ENCODE measurements at places on chromosomes 3 and 15.

- DNase-seq, result no peak
- H3K4me3 ChIP-seq, result no peak overlapping the region
- no peaks in the 10 kb centered on the region for H3K36me3 ChIP-seq
- no peaks in the 10 kb centered on the region for H3K4me1 ChIP-seq
- no peaks in the 10 kb centered on the region for H3K27me3 ChIP-seq
Measured at GRCh38 chr15:93894438-93895036, 336.8 kb upstream of the MCTP2 start.

- no peak overlapping the region for H3K4me3 ChIP-seq
- H3K36me3 ChIP-seq, result peaks cover 6% of the 10 kb centered on the region
- peaks cover 31% of the 10 kb centered on the region for H3K27me3 ChIP-seq
Measured at GRCh38 chr3:53938645-53939044, 47.0 kb upstream of the SELENOK start.

- H3K4me1 ChIP-seq, result no peaks in the 10 kb centered on the region
- H3K4me3 ChIP-seq, result no peak overlapping the region
- H3K27ac ChIP-seq, result no peak overlapping the region
- no peak for DNase-seq
Measured at GRCh38 chr15:58178668-58179067, 40.5 kb downstream of the AQP9 start.

DNA sequence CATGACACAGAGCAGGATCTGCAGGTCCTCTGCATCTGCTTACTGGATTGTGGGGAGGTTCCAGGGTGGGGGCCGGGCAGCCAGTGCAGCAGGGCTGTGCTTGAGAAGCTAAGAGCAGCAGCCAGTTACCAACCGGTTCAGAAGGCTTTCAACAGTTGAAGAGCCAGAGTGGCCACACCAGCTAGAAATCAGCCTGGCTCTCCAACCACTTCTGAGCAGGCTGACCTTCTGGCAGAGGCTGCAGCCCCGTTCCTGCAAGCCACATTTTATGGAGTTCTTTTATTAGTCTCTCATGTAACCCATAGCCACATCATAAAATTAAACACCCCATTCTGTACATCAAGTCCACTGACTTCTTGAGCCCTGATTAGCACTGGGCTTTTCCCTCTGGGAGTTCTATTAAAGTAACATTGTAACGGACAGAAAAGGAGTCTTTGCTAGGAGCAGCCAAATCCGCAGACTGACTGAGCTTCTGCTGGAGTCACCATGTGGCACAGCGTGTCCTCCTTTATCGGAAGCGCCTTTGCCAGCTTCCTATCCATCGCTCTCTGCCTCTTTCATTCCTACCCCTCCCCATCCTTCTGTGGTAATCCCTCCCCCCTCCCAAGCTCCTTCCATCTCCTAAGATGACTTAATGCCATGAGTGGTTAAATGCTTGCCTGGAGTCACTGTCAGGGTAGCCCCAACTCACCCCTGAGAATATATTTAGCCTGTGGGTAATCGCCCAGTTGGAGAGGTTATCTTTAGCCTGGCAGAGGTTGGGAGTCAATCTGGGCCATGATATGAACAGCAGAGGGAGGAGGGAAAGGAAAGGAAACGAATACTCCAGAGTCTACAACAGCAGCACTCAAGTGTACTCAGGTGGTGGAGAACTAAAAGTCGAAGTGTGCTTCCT lies 138.5 kb upstream of the HES1 start:
- no peak overlapping the region for H3K27ac ChIP-seq
- no peaks in the 10 kb centered on the region for H3K36me3 ChIP-seq
- peaks cover 2% of the 10 kb centered on the region for H3K4me1 ChIP-seq
- H3K27me3 ChIP-seq, result peaks cover 12% of the 10 kb centered on the region
- no peak overlapping the region for H3K4me3 ChIP-seq

DNA sequence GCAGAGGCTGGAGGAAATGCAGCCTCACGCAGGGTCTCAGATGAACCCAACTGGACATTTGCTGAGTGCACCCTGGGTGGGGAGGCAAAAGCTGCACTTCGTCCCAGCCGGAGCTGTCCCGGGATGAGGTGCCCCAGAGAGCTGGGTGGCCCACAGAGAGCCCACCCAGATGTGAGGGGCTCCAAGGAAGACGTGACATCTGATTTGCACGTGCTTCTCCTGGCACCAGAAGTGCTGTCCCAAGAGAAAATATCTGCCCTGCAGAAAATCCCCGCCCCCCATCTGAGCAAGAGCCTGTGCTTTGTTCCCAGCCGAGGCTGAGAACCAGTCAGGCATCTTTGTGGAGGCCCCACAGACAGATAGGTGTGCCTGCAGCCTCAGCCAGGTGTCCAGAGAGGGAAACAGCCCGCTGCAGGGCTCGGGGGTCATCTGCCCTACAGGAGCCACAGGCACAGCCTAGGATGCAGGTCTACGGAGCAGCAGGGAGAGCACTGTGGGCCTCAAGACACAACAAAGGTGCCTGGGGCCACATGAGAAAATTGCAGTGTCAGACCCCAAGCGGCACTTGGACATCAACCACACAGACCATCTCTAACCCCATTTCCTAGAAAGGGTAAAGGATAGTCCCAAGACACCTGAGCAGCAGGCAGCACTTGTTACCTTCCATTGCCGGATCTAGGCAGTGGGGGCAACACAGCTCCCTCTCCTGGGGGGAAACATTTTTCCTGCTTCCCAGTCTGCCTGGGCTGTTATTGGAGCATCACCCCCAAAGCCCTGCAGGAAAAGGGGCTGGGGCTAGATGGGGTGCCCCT lies 5.8 kb downstream of the TMIE start:
- H3K36me3 ChIP-seq, result no peaks in the 10 kb centered on the region
- peaks cover 3% of the 10 kb centered on the region for H3K27me3 ChIP-seq
- DNase-seq, result no peak
- H3K4me1 ChIP-seq, result peaks cover 5% of the 10 kb centered on the region

DNA sequence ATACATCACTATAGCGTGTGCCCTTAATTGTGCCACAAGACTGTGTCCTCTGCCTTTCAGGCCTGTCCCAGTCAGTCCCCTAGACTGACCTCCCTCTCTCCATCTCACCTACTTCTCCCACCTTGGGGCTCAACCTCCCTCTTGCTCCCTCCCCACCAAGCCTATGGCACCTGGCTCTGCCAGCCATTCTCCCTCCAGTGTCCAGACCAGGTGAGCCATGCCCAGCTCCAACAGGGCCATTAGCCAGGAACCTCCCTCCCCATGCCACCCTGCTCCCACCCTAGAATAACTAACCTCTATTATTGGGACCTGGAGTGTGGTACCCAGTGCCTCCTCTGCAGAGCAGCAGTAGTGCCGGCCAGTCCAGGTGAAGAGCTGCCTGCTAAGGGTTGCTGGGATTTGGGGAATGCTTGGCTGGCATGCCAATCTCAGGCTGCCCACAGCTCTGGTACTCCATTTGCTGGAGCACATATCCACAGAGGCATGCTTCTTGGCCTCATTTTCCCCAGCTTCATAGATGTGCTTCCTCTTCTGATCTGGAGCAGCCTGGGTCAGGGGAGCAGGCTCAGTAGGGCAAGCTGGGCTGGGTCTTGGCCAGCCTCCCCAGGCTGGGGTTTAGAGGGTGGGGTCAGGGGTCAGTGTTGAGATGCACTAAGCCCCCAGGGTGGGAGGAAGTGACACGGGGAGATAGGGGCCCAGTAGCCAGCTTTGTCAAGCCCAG lies 38.8 kb downstream of the SAXO2 start:
- no peak overlapping the region for H3K4me3 ChIP-seq
- DNase-seq, result no peak
- H3K27me3 ChIP-seq, result no peaks in the 10 kb centered on the region

- H3K27me3 ChIP-seq, result peaks cover 1% of the 10 kb centered on the region
- H3K4me1 ChIP-seq, result no peaks in the 10 kb centered on the region
- no peak overlapping the region for H3K27ac ChIP-seq
- no peak overlapping the region for H3K4me3 ChIP-seq
- no peak for DNase-seq
Measured at GRCh38 chr3:36362973-36363372, 17.3 kb upstream of the STAC start.

- H3K4me1 ChIP-seq, result peaks cover 2% of the 10 kb centered on the region
- no peak overlapping the region for H3K27ac ChIP-seq
- DNase-seq, result no peak
- peaks cover 9% of the 10 kb centered on the region for H3K36me3 ChIP-seq
- H3K27me3 ChIP-seq, result no peaks in the 10 kb centered on the region
Measured at GRCh38 chr3:195071011-195071728, 199.8 kb downstream of the XXYLT1 start.

GRCh38 chr3:184669578-184669977 lies 42.3 kb downstream of the MAGEF1 start:
- no peak overlapping the region for H3K4me3 ChIP-seq
- H3K27me3 ChIP-seq, result peaks cover 15% of the 10 kb centered on the region
- no peaks in the 10 kb centered on the region for H3K4me1 ChIP-seq
- no peak for DNase-seq
- H3K36me3 ChIP-seq, result no peaks in the 10 kb centered on the region

- no peaks in the 10 kb centered on the region for H3K27me3 ChIP-seq
- H3K4me1 ChIP-seq, result no peaks in the 10 kb centered on the region
- no peaks in the 10 kb centered on the region for H3K36me3 ChIP-seq
- no peak overlapping the region for H3K4me3 ChIP-seq
- DNase-seq, result no peak
- no peak overlapping the region for H3K27ac ChIP-seq
Measured at GRCh38 chr3:173258697-173259096, 117.7 kb upstream of the SPATA16 start.

GRCh38 chr15:71440489-71441110 lies 325.3 kb downstream of the THSD4 start:
- H3K36me3 ChIP-seq, result no peaks in the 10 kb centered on the region
- H3K4me3 ChIP-seq, result no peak overlapping the region
- peaks cover 3% of the 10 kb centered on the region for H3K27me3 ChIP-seq
- DNase-seq, result no peak
- H3K4me1 ChIP-seq, result no peaks in the 10 kb centered on the region

DNA sequence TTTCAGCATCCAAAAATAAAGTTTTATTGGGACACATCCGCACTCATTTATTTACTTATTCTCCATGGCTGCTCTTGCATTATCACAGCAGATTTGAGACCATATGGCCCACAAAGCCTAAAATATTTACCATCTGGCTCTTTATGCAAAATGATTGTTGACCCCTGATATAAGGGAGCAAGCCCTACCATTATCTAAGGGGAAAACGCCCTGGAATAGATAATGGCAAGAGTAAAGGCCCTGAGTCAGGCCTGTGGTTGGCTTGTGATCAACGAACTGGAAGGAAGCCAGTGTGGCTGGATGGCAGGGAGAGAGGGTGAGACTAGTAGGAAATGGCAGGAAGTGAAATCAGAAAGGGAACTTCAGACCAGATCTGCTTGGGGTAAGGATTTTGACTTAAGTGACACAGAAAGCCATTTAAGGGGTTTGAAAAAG lies 24.6 kb upstream of the DMXL2 start:
- H3K36me3 ChIP-seq, result no peaks in the 10 kb centered on the region
- H3K4me1 ChIP-seq, result no peaks in the 10 kb centered on the region
- H3K27ac ChIP-seq, result no peak overlapping the region
- no peak overlapping the region for H3K4me3 ChIP-seq
- DNase-seq, result no peak
- no peaks in the 10 kb centered on the region for H3K27me3 ChIP-seq

GRCh38 chr3:196399485-196399945 lies 32.7 kb downstream of the UBXN7 start:
- H3K36me3 ChIP-seq, result no peaks in the 10 kb centered on the region
- no peak overlapping the region for H3K27ac ChIP-seq
- no peak for DNase-seq

- H3K27ac ChIP-seq, result no peak overlapping the region
- peaks cover 15% of the 10 kb centered on the region for H3K27me3 ChIP-seq
- no peak overlapping the region for H3K4me3 ChIP-seq
Measured at GRCh38 chr15:70376031-70376928, 278.6 kb upstream of the TLE3 start.

DNA sequence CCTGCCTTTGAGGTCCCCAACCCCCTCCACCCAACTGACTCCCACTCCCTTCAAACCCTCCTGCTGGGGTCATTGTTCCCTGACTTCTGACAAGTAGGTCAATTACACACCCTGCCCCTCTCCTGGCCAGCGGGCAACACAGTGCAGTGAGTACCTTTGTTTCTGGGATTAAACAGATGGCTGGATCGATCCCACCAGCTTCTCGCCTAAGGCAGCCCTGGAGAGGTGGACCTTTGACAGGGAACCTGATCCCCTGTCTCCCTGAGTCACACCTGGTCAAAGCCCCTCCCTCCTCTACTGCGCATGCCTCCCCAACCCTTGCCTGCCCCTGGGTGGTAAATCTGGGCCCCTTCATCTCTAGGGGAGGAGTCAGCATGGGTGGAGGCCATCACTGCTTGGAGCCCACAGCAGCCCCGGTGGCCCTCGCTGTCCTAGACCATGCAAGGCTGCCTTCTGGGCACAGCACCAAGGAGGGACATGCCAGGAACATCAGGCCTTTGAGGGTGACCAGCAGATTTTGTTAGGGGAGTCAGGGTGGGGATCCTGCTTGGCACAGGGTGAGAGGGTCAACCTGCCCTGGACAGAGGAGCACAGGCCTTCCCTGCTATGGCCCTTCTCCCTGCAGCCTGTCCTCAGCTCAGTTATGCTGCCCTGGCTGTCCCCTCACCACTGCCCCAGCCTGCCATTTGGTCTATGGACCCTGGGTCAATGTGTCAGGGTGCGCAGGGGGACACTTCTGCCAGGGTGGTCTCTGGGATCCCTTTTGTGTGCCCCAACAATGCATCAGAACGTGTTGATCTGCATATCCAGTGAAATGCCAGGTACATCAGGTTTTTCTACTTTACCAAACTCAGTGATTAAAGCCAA lies 9.8 kb upstream of the PRR23E start:
- DNase-seq, result no peak
- no peaks in the 10 kb centered on the region for H3K27me3 ChIP-seq
- H3K4me1 ChIP-seq, result no peaks in the 10 kb centered on the region
- no peak overlapping the region for H3K27ac ChIP-seq

DNA sequence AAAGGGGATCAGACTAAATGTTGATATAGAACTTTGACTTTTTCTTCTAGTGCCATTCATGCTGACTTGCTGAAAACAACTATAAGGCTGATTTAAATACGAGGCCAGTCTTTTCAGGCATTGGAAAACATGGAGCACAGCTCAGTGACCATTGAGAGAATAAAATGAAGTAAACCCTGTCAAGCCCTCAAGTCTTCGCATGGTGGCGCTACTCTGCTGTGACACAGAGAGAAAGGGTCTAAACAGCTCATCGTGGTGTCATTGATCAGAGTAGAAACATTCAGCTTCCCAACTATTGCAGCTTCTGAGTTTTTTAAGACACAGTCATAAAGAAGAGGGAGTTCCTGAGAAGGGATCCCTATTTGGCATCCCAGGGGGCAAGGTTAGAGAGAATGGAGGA lies 716.2 kb downstream of the DIPK2A start:
- no peak for DNase-seq
- H3K27me3 ChIP-seq, result no peaks in the 10 kb centered on the region
- H3K4me1 ChIP-seq, result no peaks in the 10 kb centered on the region
- no peak overlapping the region for H3K4me3 ChIP-seq
- H3K27ac ChIP-seq, result no peak overlapping the region

DNA sequence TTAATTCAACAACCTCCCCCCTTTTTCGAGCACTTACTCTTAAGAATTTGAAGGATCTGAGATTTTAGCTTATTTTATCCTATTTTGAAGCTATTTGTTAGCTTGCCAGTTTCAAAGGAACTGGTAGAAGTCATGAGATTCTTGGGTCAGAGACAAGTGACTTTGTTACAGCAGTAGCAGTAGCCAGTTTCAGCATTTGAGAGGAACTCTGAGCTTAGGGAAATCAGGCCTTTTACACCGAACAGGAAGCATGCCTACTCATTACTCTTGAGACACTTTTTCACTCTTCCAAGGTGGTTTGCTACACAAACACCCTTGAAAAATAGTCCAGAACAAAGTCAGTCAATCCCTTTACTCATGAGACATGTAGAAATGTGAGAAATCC lies 24.5 kb upstream of the TM4SF1 start:
- H3K27me3 ChIP-seq, result peaks cover 6% of the 10 kb centered on the region
- DNase-seq, result no peak
- no peak overlapping the region for H3K4me3 ChIP-seq

- no peak overlapping the region for H3K27ac ChIP-seq
- peaks cover 2% of the 10 kb centered on the region for H3K27me3 ChIP-seq
- no peak for DNase-seq
- no peaks in the 10 kb centered on the region for H3K36me3 ChIP-seq
- no peak overlapping the region for H3K4me3 ChIP-seq
Measured at GRCh38 chr3:159616234-159616825, 372.3 kb upstream of the IL12A start.

Measured in naive thymus-derived CD8-positive, alpha-beta T cell (primary cell).